KBM-7 (cell line): ENCODE measurements at places on chromosomes 11 and 22.

DNA sequence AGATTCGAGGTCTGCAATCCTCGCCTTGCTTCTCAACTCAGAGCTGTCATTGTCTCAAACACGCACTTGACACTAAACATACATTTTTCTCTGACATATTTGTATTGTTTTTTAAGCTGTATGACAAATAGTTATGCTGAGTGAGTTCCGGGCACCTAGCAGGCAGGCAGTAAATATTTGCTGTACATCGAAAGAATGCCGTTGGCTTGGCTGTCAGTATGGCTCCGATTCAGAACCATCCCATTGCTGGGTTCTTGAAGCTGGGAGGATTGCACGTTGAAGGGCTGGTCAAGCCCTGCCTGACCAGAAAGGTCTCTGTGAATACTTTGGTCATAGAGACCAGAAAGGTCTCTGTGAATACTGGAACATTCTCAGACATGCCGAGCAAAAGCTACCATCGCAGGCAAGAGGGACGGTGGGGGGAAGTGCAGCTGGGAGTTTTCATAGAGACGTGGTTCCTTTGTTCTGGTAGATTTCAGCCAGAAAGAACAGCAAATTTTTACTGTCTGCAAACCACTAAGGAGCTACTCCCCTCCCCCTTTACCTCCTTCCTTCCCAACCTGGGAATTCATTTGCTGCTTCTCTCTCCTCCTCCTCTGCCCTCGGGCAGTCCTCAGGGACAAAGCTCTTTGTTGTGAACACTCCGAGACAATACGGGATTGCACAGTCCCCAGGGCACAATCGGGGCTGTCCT, 202.2 kb upstream of the SORL1-AS1 start:
- DNase-seq, result no peak

DNA sequence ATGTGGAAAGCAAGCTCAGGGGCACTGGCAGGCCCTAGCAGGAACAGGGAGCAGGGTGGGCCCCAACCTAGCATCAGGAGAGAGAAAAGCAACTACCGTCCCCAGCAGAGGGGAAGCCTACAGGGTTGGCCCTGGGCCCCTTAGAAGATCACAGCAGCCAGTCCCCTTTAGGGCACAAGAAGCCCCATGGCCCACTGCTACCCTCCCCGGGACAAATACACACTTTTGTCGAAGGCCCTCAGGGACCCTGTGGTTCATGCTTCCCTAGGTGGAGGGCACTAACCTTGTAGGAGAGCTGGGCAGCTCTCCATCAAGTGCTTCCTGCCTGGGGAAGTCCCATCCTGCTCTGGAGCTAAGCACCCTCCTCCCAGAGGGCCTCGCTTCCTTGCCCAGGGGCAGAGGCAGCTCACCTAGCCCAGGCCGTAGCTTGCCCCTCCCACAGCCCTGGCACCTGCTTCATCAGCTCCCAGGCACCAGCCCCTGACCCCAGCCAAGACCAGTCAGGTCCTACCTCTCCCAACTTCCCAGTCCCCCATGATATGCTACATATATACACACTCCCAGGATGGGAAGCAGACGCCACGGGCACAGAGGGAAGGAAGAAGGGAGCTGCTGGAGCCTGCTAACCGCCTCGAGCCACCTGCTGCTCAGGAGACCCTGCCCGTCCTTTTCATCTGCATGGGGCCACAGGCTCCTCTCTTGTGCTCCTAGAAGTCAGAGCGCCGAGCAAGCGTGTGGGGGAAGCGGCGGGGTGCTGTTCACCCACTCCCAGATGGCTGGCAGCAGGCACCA, 20.1 kb downstream of the SUN2 start:
- no peak for DNase-seq

- no peak for DNase-seq
These were observed 6.3 kb downstream of the NRIP3 start for GRCh38 chr11:8997451-8997850.

GRCh38 chr22:37211075-37211865, 1.0 kb downstream of the SSTR3 start:
- no peak for DNase-seq

DNA sequence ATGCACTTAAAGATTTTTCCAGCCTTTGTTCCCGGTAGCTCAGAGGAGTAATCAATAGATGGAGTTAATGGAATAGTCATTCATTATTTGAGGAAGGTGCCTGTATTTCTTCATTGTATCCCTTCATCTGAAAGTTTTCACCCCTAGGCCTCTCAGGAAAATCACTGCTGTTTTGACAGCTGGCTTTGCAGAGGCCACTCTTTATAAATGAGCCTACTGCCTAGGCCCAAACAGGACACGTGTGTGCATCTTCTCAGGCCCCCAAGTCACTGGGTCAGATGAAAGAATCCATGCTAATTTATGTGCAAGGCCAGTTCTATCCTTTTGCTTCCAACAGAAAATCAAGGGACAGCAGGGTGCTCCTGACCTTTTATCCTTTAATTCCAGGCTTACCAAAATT, 76.8 kb downstream of the MPPED2 start:
- no peak for DNase-seq

- DNase-seq, result no peak
These were observed 6.9 kb downstream of the DLG2 start for GRCh38 chr11:85620256-85620655.

GRCh38 chr11:120558744-120559431, 47.3 kb downstream of the GRIK4 start:
- no peak for DNase-seq
